ENCODE measurements at places on chromosomes 11 and 22.
A peak's percentile ranks its signal among the peaks of the same experiment; 100 is the strongest.

- DNase-seq, result no peak
Observed at GRCh38 chr11:120608760-120609211, 97.2 kb downstream of the GRIK4 start.

- DNase-seq, result no peak
Observed at GRCh38 chr11:57310630-57311086, 14.1 kb downstream of the TNKS1BP1 start.

DNA sequence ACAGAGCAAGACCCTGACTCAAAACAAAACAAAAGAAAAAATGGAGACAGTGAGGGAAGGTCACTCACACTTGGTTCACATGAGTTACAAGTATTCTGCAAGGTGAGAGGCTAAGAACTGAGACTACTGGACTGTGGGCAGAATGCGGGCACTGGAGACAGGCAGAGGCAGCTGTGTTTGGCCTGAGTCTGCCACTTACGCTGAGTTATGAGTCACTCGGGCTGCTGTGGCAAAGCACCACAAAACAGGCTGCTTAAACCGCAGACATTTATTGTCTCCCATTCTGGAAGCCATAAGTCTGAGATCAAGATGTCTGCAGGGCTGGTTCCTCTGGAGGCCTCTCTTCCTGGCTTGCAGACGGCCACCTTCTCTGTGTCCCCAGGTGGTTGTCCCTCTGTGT lies 122.8 kb downstream of the SHANK2 start:
- no peak for DNase-seq

- DNase-seq, result peak; percentile 12
Observed at GRCh38 chr11:7143908-7144307, 55.1 kb downstream of the RBMXL2 start.

- DNase-seq, result peak; percentile 83
Observed at GRCh38 chr22:35023692-35024363, 42.1 kb upstream of the ISX start.

DNA sequence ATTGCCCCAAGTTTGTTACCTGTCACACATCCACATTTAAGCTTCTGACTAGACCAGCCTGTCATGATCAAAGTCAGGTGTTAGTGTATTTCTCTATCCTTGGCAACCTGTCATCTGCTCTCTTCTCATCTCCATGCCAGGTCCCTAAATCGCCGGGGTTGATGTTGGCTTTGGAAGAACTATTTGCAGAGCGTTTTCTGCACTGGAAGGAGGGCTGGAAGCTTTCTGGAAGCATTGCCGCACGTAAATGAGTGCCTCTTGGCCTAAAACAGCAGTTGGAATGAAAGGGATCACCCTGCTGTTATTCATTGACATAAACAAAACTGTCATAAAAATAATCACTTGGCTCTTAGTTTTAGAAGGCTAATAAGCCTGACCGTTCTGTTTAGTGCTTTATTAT lies 1.4 kb downstream of the TTC12 start:
- DNase-seq, result no peak

DNA sequence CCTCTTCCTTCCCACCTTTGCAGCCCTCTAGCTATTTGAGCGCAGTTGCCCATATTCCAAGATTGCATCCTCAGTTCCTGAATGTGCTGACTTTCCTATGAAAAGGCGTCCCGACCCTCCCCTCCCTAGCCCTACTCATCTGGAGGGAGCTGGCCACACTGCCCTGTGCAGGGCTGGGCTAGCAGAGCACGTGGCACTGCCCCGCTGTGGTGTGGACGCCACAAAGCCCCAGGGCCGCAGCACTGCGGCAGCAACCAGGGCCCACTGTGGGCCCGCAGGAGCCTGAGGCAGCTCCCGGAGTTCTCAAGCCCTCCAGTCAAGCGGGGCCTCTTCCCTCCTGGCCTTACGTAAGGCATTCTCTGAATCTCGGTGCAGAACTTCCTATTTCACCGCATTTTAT lies 27.6 kb downstream of the B3GAT1 start:
- DNase-seq, result no peak

- no peak for DNase-seq
Observed at GRCh38 chr11:33449798-33450197, 192.6 kb downstream of the HIPK3 start.

Data from activated CD4-positive, alpha-beta T cell treated with anti-CD3 and anti-CD28 coated beads, Interleukin-2, Interleukin-6, amounts not matched to agents 100 ng/mL and 50 ng/mL, durations not matched to agents 16 hours and 8 hours (primary cell).